NCI-H1436 treated with DMSO at 0.1 percent for 48 hours (cell line): ENCODE measurements at places on chromosomes 16 and 17.

DNA sequence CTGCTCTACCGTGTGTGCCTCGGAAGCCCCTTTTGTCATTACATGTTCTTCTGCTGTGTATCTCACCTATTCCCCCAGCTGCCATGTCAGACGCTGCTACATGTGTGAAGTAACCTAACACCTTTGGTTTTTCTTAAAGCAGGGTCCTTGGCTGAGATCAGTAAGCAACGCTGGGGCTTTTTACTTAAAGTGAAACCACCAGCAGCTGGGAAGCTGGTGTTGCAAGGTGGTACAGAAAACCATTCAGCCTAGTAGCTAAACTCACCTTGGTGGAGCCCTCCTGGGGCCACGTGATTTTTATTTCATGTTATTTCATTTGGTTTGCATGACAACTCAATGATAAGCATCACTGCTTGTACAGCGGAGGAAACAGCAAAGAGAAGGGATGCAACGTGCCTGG is 62.6 kb downstream of the PLCG2 start:
- DNase-seq, result no peak

DNA sequence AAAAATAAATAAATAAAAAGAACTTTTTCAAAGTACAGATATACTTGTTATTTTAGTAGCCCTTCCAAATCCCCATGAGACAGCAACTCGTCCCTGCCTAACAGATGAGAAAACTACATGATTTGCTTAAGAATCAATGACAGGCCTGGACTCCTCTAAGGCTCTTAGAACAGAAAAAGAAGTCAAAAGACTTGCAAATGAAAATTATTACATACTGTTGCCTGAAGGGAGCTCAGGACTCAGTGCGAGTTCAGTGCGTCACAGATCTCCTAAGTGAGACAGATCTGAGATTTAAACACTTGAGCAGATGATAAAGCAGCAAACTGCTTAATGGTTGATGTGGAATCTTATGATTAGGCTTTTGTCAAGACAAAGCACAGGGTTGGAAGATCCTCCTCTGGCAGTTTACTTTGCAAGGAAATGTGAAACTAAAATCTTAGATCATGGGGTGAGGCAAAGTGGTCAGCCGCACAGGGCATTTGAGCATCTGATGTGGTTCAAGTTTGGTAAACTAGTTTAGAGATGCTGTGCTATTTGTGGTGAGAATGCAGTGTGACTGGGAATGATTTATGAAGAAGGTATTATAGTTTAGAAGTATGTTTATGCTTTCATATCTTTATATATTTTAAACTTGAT is 138.1 kb downstream of the TRIM37 start:
- DNase-seq, result peak; percentile 45

- no peak for DNase-seq
These were observed 46.7 kb downstream of the C17orf67 start for GRCh38 chr17:56786989-56787482.

- DNase-seq, result no peak
These were observed 105.5 kb downstream of the PRKCA start for GRCh38 chr17:66407864-66408263.

GRCh38 chr16:2323701-2324100 is 16.8 kb downstream of the ABCA3 start:
- no peak for DNase-seq

GRCh38 chr16:58444265-58444664 is 52.0 kb downstream of the GINS3 start:
- DNase-seq, result no peak

DNA sequence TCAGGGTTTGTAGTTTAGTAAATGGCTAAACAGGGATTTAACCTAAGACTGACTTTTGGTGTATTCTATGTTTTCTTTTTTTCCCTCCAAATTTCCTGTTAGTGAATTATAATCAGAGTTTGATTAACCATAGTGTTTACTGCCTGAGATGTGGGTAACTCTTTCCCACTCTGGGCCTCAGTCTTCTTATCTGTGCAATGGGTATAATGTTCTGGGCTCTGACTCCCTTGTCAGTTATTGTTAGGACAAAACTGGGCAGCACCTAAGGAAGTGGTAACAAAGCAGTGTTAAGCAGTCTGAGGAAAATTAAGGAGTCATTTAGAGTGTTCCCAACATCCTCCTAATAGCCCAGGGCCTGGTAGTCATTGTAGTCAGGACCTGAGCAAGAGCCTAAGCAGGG is 206.4 kb upstream of the N4BP1 start:
- DNase-seq, result no peak

DNA sequence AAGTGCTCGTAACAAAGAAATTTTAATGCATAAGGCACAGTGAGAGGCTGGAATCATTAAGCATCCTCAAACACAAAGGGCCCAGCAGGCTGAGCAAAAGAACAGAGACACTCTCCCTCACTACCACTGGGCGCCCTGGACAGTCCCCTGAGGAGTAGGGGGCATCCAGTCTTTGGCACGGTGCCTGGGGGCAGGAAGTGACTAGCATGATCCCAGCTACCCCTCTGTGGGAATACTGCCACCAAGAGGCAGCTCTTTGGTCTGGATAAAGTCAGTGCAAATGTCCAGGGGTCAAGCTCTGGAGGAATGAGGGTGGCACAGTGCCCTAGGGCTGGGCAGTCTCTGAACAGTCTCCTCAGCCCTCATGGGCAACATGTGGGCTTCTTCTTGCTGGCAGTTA is 2.6 kb upstream of the PROCA1 start:
- no peak for DNase-seq

GRCh38 chr16:31331141-31331764 is 23.7 kb upstream of the ITGAX start:
- no peak for DNase-seq

- no peak for DNase-seq
These were observed 7.4 kb upstream of the SPAG9 start for GRCh38 chr17:51128076-51128475.

DNA sequence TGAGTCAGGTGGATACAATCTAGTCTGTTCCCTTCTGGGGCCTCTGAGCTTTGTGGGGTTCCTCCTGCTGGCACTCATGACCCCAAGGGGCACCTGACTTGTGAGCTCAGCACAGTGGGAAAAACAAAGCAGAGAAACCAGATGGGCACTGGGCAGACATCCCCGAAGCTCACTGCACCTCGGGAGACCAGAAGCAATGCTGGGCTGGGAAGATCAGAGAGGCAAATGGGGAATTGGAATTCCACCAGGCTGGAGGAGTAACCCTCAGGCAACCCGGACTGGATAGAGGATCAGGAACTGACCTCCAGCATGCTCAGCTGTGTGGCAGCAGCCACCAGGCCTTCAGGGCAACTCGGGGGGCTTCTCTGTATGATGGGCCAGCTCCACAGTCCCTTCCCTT is 50.3 kb downstream of the ABCC12 start:
- no peak for DNase-seq

DNA sequence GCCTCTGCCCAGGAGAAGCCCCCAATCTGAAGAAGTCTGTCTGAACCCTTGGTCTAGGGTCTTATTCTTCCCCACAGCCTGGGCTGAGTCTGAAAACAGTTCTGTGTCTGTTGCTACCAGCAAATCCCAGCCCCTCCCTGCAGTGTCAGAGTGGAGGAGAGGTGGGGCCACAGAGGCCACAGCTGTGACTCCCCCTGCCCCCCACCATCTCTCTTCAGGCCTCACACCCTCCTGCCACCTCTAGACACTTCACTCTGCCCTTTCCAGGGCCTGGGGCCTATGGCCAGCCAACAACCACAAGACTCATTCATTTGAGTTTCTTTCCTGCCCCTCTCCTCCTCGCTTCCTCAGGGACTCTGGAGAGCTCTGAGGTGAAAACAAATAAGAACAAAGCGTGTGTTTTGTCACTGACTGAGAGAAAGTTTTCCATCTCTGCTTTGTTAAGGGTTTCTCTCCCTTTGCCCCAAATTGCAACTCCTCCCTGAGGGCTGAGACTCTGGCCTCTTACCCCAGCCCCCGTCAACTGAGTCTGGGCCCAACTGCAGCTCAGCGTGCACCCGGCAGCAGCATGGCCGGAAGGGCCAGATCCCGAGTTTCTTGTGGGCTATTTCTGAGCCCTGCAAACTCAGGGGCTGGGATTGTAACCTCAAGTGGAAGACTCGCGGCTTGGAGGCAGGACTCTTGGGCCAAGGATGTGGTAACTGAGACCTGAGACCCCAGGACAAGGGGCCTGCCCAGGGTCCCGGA is 13.2 kb downstream of the C17orf50 start:
- no peak for DNase-seq

GRCh38 chr16:87834005-87834667 is 35.2 kb downstream of the SLC7A5 start:
- DNase-seq, result no peak

- DNase-seq, result no peak
These were observed 1.8 kb downstream of the HMOX2 start for GRCh38 chr16:4477966-4478365.

DNA sequence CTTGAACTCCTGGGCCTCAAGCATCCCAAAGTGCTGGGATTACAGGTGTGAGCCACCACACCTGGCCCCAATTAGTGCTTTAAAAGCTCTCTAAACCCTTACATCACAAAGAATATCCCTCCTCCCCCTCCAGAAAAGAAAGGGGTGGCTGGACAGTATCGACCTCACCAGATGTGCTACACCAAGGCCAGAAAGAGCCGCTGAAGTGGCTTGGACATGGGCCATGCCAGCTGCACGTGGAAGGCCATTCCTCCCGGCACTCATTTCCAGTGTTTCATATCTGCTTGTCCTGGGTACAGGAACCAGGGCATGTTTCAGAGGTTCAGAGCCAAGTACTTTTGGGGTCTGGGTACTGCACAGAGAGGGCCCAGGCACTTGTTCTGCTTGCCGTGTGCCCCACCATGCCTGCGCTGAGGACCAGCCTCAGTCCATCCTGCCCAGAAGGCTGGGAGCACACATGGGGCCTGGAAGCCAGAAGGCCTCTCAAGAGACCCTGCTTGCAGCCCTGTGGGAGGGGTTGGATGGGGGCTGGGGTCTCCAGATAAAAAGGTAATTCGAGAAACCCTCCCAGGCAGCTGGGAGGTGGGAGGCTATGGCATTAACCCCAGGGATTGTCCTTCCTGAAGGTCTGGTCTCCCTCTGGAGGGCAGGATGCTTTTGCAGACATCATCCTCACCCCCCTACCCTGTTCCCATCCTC is 3.5 kb upstream of the SRRM2 start:
- no peak for DNase-seq

DNA sequence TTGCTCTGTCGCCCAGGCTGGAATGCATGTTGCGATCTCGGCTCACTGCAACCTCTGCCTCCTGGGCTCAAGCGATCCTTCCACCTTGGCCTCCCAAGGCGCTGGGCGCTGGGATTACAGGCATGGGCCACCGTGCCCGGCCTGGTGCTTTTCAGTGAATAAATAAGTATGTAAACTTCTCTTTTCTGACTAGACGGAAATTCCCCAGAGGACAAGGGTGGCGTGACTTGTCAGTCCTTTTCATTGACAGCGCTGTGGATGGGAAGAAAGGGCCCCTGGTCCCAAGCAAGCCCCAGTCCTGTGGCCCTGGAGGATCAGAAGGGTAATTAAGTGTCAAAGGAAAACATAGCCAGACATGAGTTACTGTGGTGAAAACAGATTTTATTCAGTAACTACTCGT is 9.6 kb upstream of the SPN start:
- DNase-seq, result no peak

DNA sequence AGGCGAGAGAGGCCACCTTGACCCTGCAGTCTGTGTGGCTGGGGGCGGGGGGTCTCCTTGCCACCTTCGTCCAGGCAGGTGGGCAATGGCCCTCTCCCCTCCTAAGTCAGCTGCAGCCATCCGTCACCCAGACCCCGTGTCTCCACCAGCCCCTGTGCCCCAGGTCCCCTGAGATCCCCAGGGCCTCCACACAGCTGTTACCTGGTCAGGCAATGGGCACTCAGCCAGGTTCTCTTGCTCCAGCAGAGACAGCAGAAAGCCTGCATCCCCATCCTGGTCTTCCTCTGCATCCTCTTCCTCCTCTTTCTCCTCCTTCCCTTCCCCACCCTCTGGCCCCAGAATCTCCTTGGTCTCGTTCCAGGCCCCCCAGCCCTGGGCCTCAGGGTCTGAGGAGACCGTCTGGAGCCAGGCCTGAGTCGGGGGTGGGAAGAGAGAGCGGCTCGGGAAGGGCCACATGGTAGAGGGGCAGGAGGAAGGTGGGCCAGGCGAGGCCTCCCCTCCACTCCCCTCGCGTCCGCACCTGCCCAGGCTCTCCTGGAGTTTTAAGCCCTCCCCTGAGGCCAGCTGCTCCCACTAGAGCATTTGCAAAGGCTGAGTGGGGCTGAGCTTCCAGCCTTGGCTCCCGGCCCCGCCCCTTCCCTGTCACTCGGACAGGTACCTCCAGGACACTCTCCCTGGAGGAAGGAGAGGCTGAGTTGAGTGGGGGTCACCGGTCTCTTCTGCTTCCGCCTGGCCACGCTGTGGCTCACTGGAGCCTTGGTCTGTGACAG is at the start of gene PABPN1L:
Gene PABPN1L (minus strand): TSS at position 510 of the 770 bp plus-strand sequence. CDS start 54 bp downstream, at position 456.
- no peak for DNase-seq

DNA sequence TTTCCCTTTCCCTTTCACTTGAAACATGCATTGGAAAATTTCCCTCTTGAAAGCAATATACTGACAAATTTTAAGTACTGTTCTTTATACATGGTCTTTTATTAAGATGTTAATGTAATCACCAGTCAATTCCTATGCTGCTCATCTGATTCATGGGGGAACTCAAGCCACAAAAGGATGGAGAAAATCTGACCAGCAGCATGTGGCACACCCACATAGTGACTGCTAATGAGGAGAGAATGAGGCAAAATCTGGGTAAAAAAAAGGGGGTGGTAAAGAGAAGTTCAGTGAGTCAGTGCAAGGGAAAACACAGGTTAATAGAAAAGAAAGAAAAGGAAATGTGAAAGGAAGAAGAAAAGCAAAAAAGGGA is 11.3 kb downstream of the RFFL start:
- no peak for DNase-seq

DNA sequence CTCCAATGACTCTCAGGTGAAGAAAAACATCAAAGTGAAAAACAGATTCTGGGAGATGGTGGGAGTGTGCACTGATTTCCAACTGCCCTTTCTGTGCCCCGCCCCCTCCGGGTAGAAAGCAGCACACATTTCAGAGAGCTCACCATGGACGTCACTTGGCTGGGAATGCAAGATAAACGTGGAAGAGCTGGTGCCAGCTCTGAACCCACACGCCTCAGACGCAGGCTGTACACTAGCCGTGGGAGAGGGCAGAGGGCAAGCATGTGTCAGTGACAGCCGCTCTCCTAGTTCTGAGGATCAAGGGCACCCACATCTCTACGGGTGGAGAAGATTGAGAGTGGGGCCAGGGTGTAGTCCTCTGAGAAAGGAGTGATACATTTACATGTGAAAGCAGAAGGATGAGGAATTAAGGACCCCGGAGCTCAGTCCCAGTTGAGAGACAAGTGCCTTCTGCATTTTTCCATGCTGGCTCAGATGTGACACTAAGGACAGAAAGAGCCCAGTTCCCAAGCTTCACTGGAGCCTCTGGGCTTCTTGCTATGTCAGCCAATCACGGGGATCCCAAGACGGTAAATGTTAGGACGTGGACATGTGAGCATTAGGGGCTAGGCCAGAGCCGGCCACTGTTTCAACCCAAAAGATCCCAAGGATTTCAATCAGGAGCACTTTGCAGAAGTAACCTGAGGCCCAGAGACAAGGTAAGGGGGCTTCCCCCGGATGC is 101.3 kb downstream of the ZFHX3 start:
- no peak for DNase-seq

- DNase-seq, result no peak
These were observed 22.1 kb downstream of the TMC7 start for GRCh38 chr16:19005561-19006445.
